ENCODE measurements at places on chromosomes 6 and 20.

- DNase-seq = no peak
Observed at GRCh38 chr6:14305624-14306023, 188.1 kb downstream of the CD83 start.

GRCh38 chr6:43547222-43547621 is 28.6 kb downstream of the XPO5 start:
- no peak for DNase-seq

- DNase-seq = no peak
Observed at GRCh38 chr6:44590471-44590870, 203.0 kb downstream of the CDC5L start.

DNA sequence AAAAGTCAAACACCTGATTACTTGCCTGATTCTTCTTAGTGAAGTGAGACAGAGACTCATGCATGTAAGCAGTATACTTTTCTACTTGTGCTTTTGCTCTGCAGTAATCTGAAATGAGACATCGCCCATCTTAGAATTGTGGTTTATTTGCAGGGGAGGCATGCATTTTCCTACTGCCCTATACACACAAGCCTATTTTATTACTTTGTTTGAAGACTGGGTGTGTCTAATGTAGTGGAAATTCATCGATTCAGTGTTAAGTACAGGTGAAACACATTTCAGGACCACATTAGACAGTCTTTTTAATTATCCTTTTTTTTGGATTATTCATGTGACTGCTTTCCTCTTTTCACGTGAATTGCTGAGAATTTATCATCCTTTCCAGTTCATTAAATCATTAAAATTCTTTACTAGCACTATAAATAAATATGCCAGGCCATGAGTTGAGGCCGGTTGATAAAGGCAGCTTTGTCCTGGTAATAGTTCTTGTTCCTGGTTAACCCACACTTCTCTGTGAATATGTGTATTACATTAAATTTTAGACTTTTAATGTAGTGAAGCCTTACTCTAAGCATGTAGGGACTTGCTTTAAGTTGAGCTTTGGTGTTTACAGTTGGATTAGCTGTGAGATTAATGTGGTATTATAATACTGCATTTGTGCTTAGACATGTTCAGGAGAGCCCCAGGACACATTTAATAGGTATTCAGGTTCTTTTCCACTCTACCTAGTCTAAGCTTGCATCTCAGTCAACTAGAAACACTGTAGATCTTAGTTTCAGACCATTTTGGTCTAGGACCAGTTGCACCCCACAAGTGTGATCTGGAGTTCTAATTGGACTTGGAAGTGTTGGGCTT is 10.8 kb upstream of the BTBD3 start:
- DNase-seq = no peak

DNA sequence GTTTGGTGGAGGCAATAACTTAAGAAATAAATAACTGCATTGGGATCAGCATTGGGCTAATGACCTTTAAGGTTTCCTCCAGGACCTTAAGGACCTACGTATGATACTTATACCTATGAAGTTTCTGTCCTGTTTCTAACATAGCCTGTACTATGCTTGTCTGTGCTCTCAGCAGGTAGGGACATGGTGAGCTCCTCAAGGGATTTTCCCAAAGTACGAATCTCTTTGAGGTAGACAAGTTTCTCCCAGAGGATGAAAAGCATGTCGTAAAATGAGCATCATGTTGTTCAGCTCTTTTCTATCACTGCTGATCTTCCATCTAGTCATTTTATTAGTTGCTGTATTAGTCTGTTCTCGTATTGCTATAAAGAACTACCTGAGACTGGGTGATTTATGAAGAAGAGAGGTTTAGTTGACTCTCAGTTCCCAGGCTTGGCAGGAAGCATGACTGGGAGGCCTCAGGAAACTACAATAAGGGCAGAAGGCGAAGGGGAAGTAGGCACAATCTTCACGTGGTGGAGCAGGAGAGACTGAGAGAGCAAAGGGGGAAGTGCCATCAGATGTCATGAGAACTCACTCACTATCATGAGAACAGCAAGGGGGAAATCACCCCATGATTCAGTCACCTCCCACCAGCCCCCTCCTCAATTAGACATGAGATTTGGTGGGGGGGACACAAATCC is 77.8 kb upstream of the TGM3 start:
- no peak for DNase-seq

DNA sequence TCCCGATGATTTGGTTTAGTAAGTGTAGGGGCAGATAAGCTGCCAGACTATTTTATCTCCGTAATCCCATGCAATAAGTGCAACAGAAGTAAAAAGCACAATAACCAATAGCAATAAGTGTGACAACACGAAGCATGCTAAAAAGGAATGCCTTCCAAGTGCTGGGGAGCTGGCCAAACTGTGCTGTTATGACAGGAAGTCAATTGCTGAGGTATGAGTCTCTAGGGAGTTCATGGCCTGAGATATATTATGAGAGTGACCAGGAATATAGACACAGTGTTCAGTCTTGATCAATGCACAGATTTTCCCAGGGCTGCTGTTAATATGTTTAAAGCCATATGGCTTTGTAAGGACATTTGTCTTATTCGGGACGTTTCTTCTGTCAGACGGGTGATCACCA is 10.5 kb upstream of the ANGPT4 start:
- DNase-seq = no peak

DNA sequence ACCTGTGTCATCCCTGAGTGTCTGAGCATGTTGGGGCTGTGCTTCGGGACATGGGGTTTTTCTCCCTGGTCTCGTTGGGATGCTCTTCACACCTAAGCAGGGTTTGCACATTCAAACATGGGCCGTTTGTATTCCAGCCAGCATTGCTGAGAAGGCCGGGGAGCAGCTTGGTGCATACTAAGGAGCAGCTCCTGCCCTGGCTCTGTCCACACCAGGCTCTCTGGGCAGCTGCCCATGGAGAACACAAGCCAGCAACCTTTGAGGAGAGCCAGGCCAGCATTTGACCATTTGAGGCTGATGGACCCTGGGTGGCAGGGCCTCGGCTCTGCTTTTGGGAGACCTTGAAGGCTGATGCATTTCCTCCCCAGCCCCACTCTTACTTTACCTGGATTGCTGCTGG is 92.1 kb downstream of the PHACTR3 start:
- DNase-seq = no peak

- no peak for DNase-seq
Observed at GRCh38 chr20:56392881-56393482, 537 bp downstream of the CSTF1 start.

GRCh38 chr20:21315138-21315537 is 12.0 kb downstream of the XRN2 start:
- no peak for DNase-seq

- DNase-seq = no peak
Observed at GRCh38 chr6:45132658-45133294, 195.4 kb upstream of the RUNX2 start.

All from Right ventricle myocardium superior (tissue), 1 donor.